ENCODE measurements at places on chromosomes 7 and 10.
A peak's percentile ranks its signal among the peaks of the same experiment; 100 is the strongest.

DNA sequence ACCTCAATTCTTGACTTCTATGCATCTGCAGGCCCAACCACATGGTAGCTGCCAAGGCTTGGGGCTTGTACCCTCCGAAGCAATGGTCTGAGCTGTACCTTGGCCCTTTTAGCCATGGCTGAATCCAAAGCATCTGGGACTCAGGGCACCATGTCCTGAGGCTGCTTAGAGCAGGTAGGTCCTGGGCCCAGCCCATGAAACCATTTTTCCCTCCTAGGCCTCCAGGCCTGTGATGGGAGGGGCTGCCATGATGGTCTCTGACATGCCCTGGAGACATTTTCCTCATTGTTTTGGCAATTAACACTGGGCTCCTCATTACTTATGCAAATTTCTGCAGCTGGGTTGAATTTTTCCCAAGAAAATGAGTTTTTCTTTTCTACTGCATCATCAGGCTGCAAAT is 417.8 kb upstream of the LRRN3 start:
- DNase-seq, result no peak

GRCh38 chr10:116912162-116912561 is 62.9 kb downstream of the ENO4 start:
- DNase-seq, result no peak

GRCh38 chr10:34731885-34732701 is 83.0 kb downstream of the PARD3 start:
- no peak for DNase-seq

- peak; percentile 51 for DNase-seq
Observed at GRCh38 chr7:120987683-120988590, 574 bp upstream of the CPED1 start.

DNA sequence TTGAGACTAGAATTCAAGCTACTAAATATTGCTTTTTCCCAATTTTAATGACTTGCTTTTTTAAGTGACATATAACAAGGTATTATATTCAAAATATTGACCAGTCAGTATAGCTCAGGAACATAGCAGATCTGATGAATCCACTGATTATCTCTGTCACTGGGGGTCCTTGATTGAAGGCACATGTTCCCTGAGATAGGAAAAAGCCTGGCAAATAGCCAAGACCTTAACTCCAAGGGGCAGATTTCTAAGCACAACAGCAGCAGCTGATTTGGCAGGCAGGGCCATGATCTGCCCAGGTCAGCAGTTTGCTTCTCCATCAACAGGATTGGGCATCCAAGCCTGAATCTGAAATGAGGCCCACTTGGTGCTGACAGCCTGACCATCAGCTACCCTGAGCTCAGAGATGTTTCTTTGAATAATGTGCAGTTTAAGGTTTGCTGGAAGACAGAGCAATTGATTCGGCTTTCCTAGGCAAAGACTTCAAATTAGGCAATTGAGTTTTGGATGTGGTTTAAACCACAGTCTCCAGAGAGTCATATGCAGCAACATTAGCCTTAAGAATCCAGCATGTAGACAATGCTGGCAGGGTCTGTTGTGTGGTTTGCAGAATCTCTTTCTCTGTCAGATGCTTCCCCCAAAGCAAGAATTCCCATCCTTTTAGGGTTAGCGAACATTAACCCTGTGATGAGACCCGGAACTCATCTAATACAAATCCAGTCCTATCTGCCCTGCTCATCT is 352.6 kb downstream of the ADRA2A start:
- DNase-seq, result no peak
